ENCODE measurements at places on chromosomes 2 and 18. TPM values are rescaled to one million over a fixed set of nuclear protein-coding genes. Genes with fewer than 3 reads are reported as not detected.

Gene PSTPIP2
- total RNA-seq: 33.9 TPM

Gene RRM2
- total RNA-seq: 468 TPM

Gene TCF23
- not detected for total RNA-seq

Gene BBS5
- 4.9 TPM for total RNA-seq

Gene ITGA6
- 5.7 TPM for total RNA-seq

Gene C2orf81
- total RNA-seq: 3.8 TPM

Gene HK2
- total RNA-seq: 104 TPM

Gene SPTBN1
- 42.5 TPM for total RNA-seq

Gene CERKL
- total RNA-seq: not detected

Gene UGGT1
- 54.1 TPM for total RNA-seq

Gene SNTG2
- 1.1 TPM for total RNA-seq

Gene GKN2
- total RNA-seq: not detected

Gene REL
- 55.3 TPM for total RNA-seq

Gene PAX3
- not detected for total RNA-seq

Gene PCARE
- total RNA-seq: not detected

Gene ONECUT2
- not detected for total RNA-seq

Gene GPR45
- not detected for total RNA-seq

Gene XDH
- not detected for total RNA-seq

Gene GPBAR1
- total RNA-seq: 0.38 TPM

Gene CCDC148
- not detected for total RNA-seq

Gene NOTO
- total RNA-seq: not detected

Gene BCL2
- total RNA-seq: 74.9 TPM

Gene DNAH6
- total RNA-seq: 0.13 TPM

Gene UGT1A4
- total RNA-seq: not detected

Gene ANKRD23
- 3.9 TPM for total RNA-seq

Gene IMP4
- 238 TPM for total RNA-seq

Gene DLGAP1
- total RNA-seq: not detected

Gene ALPI
- not detected for total RNA-seq

Gene MRPL19
- 75.9 TPM for total RNA-seq

Gene ALPP
- total RNA-seq: not detected

Gene GCG
- total RNA-seq: not detected

Gene SCTR
- not detected for total RNA-seq

Gene PPP1R1C
- not detected for total RNA-seq

Gene ATOH8
- total RNA-seq: not detected

Gene GBX2
- not detected for total RNA-seq

Gene CDK15
- not detected for total RNA-seq

Gene NDUFAF7
- 20.7 TPM for total RNA-seq

Gene PGAP1
- total RNA-seq: 8.4 TPM

Gene RGPD3
- total RNA-seq: 0.06 TPM

Gene CAPN14
- 0.29 TPM for total RNA-seq

Gene BMP10
- not detected for total RNA-seq

Gene TCF4
- 0.11 TPM for total RNA-seq

Gene SGPP2
- 5.6 TPM for total RNA-seq

Gene UNC80
- not detected for total RNA-seq

Gene PSMA8
- total RNA-seq: 1.6 TPM

Gene CROCC2
- not detected for total RNA-seq

Gene TSPYL6
- total RNA-seq: not detected

Gene CFAP65
- total RNA-seq: not detected

Gene ACTG2
- 0.13 TPM for total RNA-seq

Gene ADNP2
- total RNA-seq: 22.2 TPM

Gene DYNAP
- total RNA-seq: not detected

Gene DSG4
- total RNA-seq: not detected

Gene SMAD7
- total RNA-seq: 17.9 TPM

Gene HOXD1
- total RNA-seq: not detected

Gene RAD51AP2
- not detected for total RNA-seq

Gene IKZF2
- total RNA-seq: 8.8 TPM

Measured in activated CD8-positive, alpha-beta memory T cell treated with anti-CD3 and anti-CD28 coated beads for 36 hours (primary cell).